ENCODE measurements at places on chromosomes 5 and 9. TPM values are rescaled to one million over a fixed set of nuclear protein-coding genes. Genes with fewer than 3 reads are reported as not detected.

GRCh38 chr5:108102463-108102862 lies 279.4 kb downstream of the FBXL17 start:
- no peaks in the 10 kb centered on the region for H3K36me3 ChIP-seq
- DNase-seq = no peak
- H3K4me3 ChIP-seq = no peak overlapping the region
- H3K4me1 ChIP-seq = no peaks in the 10 kb centered on the region
- H3K27me3 ChIP-seq = no peaks in the 10 kb centered on the region
- H3K27ac ChIP-seq = no peak overlapping the region

- H3K27ac ChIP-seq = no peak overlapping the region
- no peaks in the 10 kb centered on the region for H3K27me3 ChIP-seq
- DNase-seq = no peak
- no peaks in the 10 kb centered on the region for H3K36me3 ChIP-seq
Measured at GRCh38 chr5:137412136-137412535, 87.0 kb downstream of the SPOCK1 start.

GRCh38 chr9:120507936-120508510 lies 71.9 kb downstream of the CDK5RAP2 start:
- no peaks in the 10 kb centered on the region for H3K27me3 ChIP-seq
- no peak overlapping the region for H3K4me3 ChIP-seq
- no peak for DNase-seq

- no peak overlapping the region for H3K27ac ChIP-seq
- H3K4me3 ChIP-seq = no peak overlapping the region
- H3K4me1 ChIP-seq = no peaks in the 10 kb centered on the region
Measured at GRCh38 chr9:135815413-135815812, 91.9 kb downstream of the CAMSAP1 start.

DNA sequence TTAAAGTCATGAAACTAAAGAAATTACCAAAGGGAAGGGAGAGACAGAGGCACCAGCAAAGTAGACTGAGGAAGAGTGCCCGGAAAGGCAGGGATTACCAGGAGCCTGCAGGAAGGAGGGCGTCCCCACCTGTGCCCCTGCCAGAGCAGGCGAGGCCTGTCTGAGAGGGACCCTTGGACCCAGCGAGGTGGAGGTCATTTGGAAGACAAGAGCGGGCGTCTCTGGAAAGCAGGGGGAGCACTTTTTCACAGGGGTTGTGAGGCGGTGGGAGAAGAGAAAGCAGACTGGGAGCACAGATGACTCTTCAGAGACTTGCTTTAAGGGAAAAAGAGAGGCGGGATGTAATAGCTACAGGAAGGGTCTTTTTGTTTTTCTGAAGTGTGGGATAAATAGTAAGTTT lies 27.5 kb upstream of the SLC2A8 start:
- no peak for DNase-seq
- no peaks in the 10 kb centered on the region for H3K36me3 ChIP-seq
- H3K27me3 ChIP-seq = no peaks in the 10 kb centered on the region

DNA sequence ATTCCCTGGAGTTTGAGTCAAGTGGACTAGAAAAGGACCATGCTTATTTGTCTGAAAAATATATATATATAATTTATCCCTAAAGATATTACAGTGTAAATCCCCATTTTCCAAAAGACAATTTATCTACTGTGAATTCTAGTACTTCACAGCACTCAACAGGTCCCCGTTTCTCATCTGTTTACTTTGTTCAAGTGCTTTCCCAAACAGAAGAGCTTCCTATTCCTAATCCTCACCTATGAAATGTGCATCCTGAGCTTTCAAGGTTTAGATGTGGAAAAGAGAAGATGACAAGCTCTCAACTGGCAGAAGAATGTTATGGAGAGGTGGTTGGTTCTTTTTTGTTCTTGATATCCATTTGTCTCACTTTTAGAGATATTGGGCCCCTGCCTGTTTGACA lies 401.6 kb upstream of the ZNF608 start:
- DNase-seq = no peak
- no peaks in the 10 kb centered on the region for H3K4me1 ChIP-seq
- no peak overlapping the region for H3K4me3 ChIP-seq

DNA sequence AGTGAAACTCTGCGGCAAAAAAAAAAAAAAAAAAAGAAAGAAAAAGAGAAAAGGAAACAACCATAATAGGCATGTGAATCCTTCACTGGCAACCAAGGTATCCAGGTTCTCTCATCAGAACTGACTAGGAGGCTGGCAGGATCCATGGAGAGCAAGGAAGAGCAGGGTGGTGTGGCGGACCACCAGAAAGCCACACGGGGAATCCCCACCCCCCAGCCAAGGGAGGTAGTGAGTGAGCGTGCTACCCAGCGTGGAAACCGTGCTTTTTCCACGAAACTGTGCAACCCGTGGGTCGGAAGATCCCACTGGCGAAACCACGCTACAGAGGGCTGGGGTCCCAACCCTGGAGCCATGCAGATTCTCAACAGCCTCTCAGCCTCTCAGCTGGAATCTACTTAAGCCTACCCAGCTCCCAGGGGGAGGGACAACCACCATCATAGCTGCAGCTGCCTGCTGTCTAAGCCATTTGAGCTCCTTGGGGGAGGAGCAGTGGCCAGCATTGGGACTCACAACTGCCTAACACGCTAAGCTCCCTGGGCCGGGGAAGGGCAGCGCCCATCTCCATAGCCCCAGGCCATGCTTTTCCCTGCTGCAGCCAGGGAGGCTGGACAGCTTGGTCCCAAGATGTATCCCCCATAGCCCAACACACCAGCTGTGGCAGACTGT lies 91.6 kb downstream of the PRELID2 start:
- H3K27me3 ChIP-seq = no peaks in the 10 kb centered on the region
- H3K4me1 ChIP-seq = no peaks in the 10 kb centered on the region
- no peak for DNase-seq
- no peak overlapping the region for H3K4me3 ChIP-seq
- no peaks in the 10 kb centered on the region for H3K36me3 ChIP-seq
- H3K27ac ChIP-seq = no peak overlapping the region

DNA sequence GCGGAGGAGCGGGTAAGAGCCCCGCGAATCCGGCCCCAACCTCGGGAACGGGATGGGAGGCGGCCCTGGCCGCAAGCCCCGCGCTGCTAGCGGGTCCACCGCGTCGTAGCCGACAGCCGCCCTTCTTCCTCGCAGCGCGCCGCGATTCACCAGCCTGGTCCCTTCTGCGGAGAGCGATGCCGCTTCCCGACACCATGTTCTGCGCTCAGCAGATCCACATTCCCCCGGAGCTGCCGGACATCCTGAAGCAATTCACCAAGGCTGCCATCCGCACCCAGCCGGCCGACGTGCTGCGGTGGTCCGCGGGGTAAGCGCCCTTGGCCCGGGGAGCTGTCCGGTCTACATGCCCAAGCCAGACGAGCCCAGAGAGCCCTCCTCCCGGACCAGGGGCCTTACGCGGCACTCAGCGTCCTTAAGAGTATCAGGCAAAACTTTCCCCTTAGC lies 335 bp downstream of the ROPN1L start:
- H3K4me1 ChIP-seq = peaks cover 81% of the 10 kb centered on the region
- peak overlapping the region; percentile 38 for H3K27ac ChIP-seq
- H3K36me3 ChIP-seq = no peaks in the 10 kb centered on the region
- DNase-seq = peak; percentile 11
- peak overlapping the region; percentile 65 for H3K4me3 ChIP-seq

GRCh38 chr5:111699324-111699723 lies 57.7 kb downstream of the NREP start:
- no peak overlapping the region for H3K4me3 ChIP-seq
- no peak for DNase-seq
- no peak overlapping the region for H3K27ac ChIP-seq
- peaks cover 5% of the 10 kb centered on the region for H3K4me1 ChIP-seq
- H3K36me3 ChIP-seq = no peaks in the 10 kb centered on the region

DNA sequence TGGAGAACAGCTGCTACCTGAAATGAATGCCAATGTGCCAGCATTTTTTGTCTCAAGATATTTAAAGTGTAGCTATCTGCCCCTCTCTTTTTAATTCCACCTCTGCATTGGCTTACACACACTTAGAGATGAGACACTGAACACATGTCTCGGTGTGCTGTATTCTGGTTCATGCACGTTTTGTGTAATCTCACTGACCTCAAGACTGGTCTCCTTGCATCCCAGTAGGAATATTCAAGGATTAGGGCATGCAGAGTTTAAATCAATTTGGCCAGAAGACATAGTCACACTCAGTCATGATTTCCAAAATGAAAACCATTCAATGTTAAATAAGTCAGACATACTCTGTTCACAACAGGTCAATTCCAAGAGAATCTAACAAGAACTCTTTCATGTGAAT lies 561.8 kb upstream of the TUSC1 start:
- H3K4me1 ChIP-seq = no peaks in the 10 kb centered on the region
- no peak overlapping the region for H3K4me3 ChIP-seq

DNA sequence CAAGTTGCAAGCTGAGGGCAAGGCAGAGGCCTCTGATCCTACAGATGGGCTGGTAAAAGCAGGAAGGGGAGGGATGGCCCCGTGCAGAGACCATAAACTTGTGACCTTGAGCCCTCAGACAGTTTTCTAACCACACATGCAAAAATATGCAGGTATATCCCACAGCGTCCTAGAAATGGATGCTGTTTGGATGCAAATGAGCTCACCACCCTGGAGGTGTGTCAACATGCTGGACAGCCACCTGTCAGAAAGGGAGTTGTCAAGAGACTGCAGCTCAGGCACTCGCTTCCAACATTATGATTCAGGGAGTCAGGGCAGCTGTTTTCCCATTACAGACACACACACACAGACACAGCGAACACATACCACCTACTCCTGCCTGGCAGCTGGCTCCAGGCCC lies 97.3 kb upstream of the PANK3 start:
- DNase-seq = no peak
- no peaks in the 10 kb centered on the region for H3K36me3 ChIP-seq
- H3K4me3 ChIP-seq = no peak overlapping the region

GRCh38 chr5:124631874-124632550 lies 114.4 kb downstream of the ZNF608 start:
- H3K27ac ChIP-seq = no peak overlapping the region
- H3K4me1 ChIP-seq = no peaks in the 10 kb centered on the region
- H3K36me3 ChIP-seq = no peaks in the 10 kb centered on the region
- no peak for DNase-seq

DNA sequence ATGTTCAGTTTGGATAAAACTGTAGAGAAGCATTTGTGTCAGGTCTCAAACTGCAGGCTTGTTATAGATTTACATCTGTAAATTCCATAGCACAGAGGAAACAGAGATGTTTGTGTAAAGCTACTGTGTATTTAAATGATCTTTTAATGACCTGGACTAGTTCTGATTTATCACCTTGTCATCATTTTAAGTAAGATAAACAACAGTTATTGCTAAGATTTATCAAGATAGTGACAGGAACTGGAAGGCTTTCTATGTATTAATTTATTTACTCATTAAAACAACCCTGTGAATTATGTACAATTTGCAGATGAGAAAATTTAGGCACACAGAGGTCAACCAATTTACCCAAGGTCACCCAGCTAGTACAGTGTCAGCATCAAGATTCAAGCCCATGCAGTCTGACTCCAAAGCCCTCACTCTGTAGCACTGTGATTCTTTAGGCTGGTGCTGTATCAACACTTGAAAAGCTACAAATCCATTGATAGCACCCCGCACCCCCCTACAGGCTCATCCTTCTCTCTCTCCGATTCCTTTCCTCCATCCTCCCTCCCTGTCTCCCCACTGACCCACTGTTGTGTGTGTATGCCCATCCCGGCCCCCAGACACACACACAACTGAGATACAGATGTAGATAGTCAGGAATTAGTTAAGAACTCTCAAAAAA lies 184.5 kb downstream of the FBN2 start:
- no peak overlapping the region for H3K27ac ChIP-seq
- H3K27me3 ChIP-seq = no peaks in the 10 kb centered on the region
- no peak overlapping the region for H3K4me3 ChIP-seq
- DNase-seq = no peak
- peaks cover 90% of the 10 kb centered on the region for H3K36me3 ChIP-seq

- H3K4me1 ChIP-seq = no peaks in the 10 kb centered on the region
- H3K27me3 ChIP-seq = no peaks in the 10 kb centered on the region
- H3K27ac ChIP-seq = no peak overlapping the region
- H3K36me3 ChIP-seq = no peaks in the 10 kb centered on the region
- DNase-seq = no peak
- no peak overlapping the region for H3K4me3 ChIP-seq
Measured at GRCh38 chr5:110371725-110372041, 354.8 kb downstream of the TMEM232 start.

- H3K27ac ChIP-seq = no peak overlapping the region
- no peaks in the 10 kb centered on the region for H3K27me3 ChIP-seq
- DNase-seq = no peak
- H3K4me3 ChIP-seq = no peak overlapping the region
Measured at GRCh38 chr9:80028501-80028900, 456.7 kb downstream of the TLE4 start.

DNA sequence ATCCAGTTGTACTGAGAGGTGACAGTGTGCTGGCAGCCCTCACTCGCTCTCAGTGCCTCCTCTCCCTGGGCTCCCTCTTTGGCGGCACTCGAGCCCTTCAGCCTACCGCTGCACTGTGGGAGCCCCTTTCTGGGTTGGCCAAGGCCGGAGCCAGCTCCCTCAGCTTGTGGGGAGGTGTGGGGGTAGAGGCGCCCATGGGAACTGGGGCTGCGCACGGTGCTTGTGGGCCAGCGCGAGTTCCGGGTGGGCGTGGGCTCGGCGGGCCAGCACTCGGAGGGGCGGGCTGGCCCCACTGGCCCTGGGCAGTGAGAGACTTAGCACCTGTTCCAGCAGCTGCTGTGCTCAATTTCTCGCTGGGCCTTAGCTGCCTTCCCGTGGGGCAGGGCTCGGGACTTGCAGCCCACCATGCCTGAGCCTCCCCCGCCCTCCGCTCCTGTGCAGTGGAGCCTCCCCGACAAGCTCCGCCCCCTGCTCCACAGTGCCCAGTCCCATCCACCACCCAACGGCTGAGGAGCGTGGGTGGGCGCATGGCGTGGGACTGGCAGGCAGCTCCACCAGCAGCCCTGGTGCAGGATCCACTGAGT lies 342.2 kb upstream of the ZNF608 start:
- no peaks in the 10 kb centered on the region for H3K27me3 ChIP-seq
- H3K4me1 ChIP-seq = no peaks in the 10 kb centered on the region
- no peak overlapping the region for H3K27ac ChIP-seq
- no peak for DNase-seq
- H3K4me3 ChIP-seq = no peak overlapping the region

DNA sequence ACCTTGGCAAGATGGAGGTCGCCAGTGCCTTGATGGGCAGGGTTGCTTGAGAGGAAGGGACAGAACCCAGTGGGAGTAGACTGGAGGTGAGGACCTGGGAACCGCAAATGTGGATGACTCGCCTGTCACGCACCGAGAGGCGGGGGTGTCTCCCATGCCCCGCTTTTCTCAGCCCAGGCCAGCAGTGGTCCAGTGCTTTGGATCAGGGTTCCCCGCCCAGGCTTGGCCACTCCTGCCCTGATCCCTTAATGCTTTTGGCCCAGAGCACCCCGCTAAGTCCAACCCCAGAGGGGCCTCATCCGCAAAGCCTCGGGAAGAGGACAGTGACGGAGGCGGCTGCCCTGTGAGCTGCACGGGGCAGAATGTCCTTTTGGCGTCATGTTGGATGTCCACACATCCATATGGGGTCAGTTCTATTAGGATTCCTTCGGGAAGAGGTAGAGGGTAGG lies 2.4 kb downstream of the MRPS2 start:
- DNase-seq = no peak
- peaks cover 17% of the 10 kb centered on the region for H3K36me3 ChIP-seq
- H3K4me1 ChIP-seq = peaks cover 22% of the 10 kb centered on the region
- H3K27me3 ChIP-seq = no peaks in the 10 kb centered on the region
- H3K4me3 ChIP-seq = no peak overlapping the region

Gene S100Z
- polyA plus RNA-seq = 31.3 TPM

Gene FIBCD1
- not detected for polyA plus RNA-seq

Gene TRIM7
- polyA plus RNA-seq = 12.8 TPM

Gene PCDHAC2
- polyA plus RNA-seq = not detected

Gene IFNK
- not detected for polyA plus RNA-seq

Gene WHRN
- 0.13 TPM for polyA plus RNA-seq

Gene F2RL1
- polyA plus RNA-seq = 2.5 TPM

Gene MTREX
- 10.2 TPM for polyA plus RNA-seq

Gene ANKRD18B
- not detected for polyA plus RNA-seq
